Dorsolateral prefrontal cortex (tissue), 122 donors: ENCODE measurements at places on chromosomes 1 and 21.

DNA sequence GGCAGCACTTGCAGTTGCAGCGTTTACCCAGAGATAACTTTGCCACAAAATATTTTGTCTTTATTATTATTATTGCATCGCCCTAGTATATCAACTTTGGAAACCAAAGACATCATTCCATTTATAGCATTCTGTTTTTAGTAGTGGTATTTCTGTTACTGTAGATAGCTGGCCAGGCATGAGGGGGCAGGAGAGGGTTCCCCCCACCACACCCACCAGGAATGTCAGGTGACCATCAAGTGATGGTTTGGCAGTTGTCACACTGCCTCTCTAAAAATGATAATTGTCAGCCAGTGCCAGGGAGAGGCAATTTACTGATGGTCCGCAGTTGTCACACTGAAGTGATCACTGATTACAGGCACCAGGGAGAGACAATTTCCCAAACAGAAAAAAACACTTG is 135.6 kb downstream of the TSEN15 start:
- DNase-seq = no peak

- DNase-seq = no peak
Observed at GRCh38 chr1:48028218-48029069, 31.3 kb upstream of the TRABD2B start.

- no peak for DNase-seq
Observed at GRCh38 chr1:165056914-165057313, 299.6 kb downstream of the LMX1A start.

GRCh38 chr21:45401054-45401518 is 3.9 kb upstream of the COL18A1 start:
- DNase-seq = no peak

DNA sequence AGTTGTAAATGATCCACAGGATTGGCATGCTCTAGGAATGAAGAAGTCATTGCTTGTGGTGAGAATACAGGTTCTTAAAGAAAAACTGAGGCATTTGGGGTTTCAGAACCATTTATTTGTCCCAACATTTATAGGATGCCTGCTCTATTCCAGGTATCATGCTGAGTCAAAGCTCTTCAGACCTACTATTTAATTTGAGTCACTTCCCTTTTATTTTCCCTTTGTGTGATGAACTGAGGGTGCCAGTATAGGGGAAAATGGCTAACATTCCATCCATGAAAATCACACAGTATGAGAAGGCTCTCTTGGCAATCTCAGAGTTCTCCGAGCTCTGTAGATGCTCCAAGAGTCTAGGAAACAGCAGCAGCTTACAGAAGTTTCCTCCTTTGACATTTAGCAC is 110.4 kb downstream of the RNF220 start:
- no peak for DNase-seq

DNA sequence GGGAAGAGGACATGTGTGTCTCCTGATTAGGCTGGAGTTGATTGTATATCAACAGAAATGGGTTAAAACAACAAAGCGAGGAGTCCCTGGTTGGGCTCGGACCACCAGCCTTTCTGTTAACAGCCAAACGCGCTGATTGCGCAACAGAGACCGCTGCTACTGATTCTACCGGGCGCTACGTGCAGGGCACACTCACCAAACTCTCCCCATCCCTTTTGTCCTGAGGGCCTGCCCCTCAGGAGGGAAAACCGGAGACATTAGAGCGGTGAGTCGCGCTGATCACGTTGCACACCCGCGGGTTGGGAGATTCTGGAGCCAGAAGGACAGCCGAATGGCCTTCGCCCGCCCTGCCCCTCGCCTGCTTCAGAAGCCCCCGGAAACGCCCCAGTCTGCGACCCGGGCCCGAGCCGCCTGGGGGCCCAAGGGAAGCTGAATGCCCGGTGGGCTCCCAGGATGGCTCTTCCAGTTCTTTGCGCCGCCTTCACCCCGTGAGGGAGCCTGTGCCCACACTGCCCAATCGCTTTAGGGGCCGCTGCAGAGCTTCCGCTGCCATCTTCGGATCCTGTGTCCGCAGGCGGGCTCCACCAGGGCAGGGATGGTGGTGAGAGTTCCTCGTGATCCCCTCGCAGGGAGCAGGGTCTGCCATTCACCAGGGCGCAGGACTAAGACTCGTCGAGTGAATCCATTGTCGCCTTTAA is 165.4 kb upstream of the NBPF11 start:
- DNase-seq = no peak
